ENCODE measurements at places on chromosomes 11 and 22.
A peak's percentile ranks its signal among the peaks of the same experiment; 100 is the strongest.

DNA sequence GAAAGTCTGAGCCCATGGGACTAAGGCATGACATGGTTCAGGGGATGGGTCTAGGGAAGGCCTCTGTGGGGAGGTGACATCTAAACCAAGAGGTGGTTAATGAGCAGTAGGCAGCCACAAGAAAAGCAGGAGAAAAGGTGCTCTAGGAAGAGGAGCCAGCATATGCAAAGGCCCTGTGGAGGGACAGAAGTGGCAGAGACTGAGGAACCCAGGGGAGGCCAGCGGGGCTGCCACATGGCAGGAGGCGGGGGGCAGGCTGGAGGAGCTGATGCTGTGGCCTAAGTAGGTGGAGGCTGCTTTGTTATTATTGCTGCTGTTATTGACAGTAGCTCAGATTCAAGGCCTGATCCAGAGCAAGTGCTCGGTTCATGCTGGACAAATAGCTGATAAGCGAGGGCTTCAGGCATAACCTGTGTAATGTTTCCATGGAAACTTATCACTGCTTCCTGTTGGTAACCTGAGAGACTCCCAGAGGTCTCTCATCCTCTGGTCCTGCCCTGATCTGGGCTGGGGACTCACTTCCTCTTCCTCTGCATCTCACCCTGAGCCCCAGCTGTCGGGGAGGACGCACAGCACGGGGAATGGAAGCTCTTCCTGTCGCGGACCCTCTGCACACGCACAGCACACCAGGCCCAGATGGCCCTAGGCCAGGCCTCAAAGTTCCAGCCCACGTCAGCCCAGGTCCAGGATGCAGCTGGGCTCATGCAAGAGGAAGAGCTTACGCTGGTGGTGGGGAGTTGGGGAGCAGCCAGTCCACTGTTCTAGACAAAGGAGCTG is 75.2 kb upstream of the TP53I11 start:
- peak; percentile 85 for DNase-seq

GRCh38 chr11:9169595-9170295 is 78.3 kb upstream of the SCUBE2 start:
- DNase-seq = no peak

DNA sequence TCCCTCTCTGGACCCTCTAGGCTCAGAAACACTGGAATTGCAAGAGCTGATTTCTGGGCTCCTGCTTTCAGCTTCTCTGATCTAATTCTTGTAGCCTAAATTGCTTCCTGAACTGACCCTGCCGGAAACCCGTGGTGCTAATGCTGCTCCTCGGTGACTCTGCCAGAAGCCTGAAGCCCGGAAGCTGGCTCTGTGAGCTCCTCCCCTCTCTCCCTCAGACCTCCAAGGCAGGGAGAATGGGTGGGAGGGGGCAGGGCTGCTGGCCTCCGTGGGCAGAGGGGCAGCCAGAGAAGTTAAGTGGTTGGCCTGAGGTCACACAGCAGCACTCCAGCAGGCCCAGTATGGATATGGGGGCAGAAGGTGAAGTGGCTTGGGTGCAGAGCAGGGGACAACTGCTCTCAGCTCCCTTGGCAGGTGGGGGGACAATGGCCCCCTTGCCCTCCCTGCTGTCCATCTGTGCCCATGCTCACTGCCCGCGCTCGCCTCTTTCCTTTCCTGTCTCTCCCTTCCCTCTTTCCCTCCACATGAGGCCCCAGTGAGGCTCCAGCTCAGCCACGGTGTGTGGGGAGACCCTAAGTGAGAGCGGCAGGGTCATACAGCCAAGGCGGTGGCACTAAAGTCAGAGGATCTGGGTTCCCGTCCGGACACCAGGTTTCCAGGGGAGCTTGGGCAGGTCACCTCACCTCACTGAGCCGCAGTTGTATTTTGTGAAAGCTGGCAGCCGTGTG is 16.2 kb downstream of the CAPN5 start:
- no peak for DNase-seq

DNA sequence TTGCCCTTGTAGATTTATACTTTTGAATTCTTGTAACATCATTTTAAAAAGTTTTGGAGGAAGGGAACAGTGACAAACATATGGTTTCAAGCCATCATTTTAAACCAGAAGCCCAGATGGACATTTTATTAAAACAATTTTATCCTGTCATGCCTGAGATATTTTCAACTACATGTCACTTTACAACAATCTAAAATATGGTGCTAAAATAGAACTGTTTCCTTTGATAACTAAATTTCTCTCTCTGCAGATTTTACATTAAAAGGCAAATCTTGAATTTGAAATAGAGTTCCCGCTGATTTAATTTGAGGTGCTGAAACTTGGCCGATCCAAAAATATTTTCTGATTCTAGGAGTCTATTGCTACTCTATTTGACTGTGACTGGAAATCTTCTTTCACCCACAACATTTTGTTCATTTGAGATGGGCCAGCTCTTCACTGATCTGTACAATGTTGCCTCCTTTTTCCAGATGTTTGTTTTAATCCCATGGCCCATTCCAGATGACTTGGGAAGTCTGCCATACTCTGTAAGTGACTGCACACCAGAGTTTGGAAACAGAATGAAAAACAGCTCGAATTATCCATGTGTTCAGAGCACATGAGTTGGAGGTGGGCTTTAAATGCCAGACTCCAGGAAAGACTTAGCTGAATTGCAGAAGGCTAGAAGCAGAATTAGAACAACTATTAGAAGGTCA is 402.5 kb downstream of the TMEM135 start:
- DNase-seq = no peak

DNA sequence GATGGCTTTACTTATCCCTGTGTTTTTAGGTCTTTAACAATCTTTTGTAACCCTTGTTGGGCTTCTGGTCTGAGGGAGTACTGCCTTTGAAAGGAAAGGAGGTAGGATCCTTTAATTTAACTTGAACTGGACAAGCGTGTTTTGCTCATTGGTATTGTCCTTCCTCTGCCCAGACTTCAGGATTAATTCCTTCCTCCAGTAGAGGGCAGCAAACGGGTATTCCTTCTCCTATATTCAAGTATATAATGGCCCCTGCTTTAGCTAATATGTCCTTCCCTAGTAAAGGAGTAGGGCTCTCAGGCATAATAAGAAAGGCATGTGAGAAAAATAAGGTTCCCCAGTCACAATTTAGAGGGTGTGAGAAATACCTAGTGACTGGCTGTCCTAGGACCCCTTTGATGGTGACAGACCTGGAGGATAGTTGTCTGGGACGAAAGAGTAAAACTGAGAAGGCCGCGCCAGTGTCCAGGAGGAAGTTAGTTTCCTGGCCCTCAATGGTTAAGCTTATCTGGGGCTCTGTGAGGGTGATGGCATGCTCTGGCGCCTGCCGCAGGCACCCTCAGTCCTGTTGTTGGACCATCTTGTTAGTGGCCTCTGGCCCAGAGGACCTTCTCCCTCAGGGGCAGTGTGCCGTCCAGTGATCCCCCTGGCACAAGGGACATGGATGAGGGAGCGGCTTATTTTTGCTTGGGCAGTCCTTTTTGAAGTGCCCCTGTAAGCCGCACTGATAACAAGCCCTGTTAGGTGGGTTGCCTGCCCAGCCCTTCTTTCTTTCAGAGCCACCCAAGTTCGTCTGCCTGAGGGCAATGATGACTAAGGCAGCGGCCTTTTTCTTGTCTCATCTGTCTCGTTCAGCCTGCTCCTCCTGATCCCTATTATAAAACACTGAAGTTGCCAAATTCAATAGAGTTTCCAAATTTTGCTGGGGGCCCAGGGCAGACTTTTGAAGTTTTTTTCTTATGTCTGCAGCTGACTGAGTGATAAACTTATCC is 51.8 kb downstream of the C11orf71 start:
- DNase-seq = peak; percentile 75

GRCh38 chr11:10236840-10237239 is 57.2 kb downstream of the SBF2 start:
- DNase-seq = no peak

DNA sequence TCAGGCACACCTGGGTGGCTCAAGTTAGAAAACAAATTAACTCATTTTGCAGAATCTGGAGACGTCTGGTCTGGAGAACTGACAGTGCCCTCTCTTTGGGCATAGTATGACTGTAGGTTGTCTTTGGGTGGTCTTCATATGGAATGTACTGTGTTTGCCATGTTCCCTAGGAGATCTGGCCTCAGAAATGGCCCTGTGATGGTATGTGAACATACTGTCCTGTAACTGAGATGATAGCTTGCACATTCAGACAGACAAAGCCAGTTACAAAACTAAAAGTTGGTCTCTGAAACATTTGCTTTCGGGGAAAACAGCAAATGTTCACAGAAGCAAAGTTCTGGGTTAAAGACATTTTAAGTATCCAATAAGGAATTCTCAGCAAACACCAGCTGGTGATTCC is 29.7 kb downstream of the CD44 start:
- DNase-seq = no peak

- DNase-seq = no peak
Observed at GRCh38 chr11:65854161-65854592, 3.8 kb downstream of the CFL1 start.

- no peak for DNase-seq
Observed at GRCh38 chr11:460331-461199, 10.5 kb downstream of the PTDSS2 start.

DNA sequence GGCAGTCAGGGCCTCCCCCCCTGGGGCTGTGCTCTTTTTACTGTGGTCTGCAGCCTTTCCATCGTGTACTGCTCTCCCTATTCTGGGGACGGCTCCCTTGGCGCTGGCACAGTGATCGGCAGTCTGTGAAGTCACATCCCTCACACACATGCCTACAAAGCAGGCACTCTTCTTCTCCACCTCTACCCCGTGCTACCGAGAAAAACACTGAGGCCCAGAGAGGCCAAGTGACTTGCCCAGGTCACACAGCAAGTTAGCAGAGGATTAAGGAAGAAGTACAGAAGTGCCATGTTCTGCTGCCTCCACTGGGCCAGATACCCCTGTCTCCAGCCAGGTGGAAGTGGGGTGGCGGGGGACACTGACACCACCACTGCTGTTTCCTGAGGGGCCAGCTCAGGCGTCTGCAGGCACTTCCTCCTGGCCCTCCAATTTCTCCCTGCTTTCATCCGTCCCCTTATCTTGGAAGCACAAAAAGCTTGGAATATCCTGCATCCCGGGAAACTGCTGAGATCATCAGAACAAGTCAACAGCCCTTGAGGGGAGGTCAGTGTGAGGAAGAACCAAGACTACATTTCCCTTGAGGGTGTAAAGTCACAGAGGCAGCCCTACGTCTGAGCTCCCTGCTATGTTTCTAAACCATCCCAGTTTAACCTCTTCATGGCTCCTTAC is 30.2 kb upstream of the KLHL35 start:
- no peak for DNase-seq

DNA sequence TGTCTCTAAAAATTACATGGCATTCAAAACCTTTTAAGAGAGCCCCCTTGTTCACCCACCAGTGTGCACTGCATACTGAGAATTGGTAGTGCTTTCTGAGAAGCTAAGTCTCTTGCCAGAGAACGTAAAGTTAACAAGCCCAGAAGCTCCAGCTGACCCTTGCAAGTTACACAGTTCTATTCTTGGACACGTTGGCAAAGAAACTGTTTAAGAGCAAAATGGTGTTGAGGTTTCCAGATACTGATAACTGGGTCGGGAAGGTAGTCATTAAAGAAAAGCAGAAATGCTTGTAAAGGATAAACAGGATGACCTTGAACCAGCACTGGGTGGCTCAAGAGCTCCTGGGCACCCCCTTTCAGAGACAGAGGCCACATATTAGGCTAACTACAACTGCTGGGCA is 284.8 kb downstream of the CADM1 start:
- DNase-seq = peak; percentile 23

GRCh38 chr22:41248758-41249157 is 8.0 kb upstream of the CHADL start:
- no peak for DNase-seq

- DNase-seq = no peak
Observed at GRCh38 chr11:34748036-34748435, 127.1 kb downstream of the EHF start.

- no peak for DNase-seq
Observed at GRCh38 chr22:45846952-45847351, 130.0 kb downstream of the WNT7B start.

DNA sequence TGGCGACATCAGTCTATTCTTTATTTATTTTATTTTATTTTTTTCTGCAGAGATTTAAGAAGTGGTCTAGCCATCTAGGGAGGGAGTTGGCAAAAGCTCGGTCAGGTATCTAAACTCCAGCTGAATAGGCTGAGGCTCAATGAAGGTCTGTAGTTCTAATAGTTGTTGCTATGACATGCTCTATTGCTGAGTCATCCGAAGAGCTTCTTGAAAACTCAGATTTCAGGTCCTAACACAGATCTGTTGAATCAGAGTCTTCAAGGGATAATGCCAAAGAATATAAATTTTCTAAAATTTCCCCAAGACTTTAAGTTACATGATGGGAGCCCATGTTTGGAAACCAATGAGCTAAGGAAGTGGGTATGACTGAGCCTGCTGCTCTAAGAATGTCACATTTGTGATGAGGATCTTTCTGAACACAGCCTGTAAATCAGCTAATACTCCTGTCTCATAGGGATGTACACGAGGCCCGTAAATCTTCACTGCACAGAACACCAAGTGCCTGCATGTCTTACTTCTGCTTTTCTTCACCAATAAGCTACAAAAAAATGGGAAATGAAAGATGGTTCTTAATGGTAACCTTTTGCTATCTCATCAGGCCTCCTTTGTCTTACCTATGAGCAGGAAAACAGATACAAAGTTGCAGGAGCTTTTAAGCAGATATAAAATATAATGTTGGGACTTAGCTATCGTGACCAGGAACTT is 901.4 kb upstream of the API5 start:
- no peak for DNase-seq

- DNase-seq = peak; percentile 78
Observed at GRCh38 chr22:41915035-41915785, at the start of gene SHISA8. TSS of gene SHISA8 (minus strand) at chr22:41915074. CDS start at chr22:41914667, 407 bp downstream.

GRCh38 chr22:22042009-22042408 is 59.4 kb upstream of the TOP3B start:
- DNase-seq = no peak

DNA sequence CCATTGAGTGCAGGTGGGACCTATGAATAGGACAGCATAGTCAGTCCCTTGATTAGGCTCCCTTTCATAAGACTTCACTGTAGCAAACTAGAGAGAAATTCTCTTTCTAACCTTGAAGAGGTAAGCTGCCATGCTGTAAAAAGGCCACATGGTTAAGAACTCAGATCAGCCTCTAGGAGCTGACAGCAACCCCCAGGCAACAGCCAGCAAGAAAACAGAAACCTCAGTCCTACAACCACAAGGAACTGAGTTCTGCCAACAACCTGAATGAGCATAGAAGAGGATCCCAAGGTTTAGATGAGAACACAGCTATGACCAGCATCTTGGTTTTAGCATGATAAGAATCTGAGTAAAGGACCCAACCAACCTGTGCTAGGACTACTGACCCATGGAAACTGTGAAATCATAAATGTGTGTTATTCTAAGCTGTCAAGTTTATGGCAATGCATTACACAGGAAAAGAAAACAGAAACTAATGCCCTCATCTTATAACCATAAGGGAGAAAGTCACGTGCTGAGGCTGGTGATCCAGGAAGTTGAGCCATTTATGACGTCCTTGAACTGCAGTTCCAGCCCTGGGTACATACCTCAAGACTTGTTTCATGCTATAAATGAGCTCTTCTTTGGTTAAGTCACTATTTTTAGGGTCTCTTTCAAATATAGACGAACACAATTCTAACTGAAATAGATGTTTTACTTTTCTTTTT is 43.3 kb downstream of the RAB38 start:
- DNase-seq = no peak
